T-cell (primary cell): ENCODE measurements at places on chromosomes 16 and 17.

GRCh38 chr16:21645261-21645721 is 7.1 kb downstream of the IGSF6 start:
- DNase-seq = peak; percentile 16

DNA sequence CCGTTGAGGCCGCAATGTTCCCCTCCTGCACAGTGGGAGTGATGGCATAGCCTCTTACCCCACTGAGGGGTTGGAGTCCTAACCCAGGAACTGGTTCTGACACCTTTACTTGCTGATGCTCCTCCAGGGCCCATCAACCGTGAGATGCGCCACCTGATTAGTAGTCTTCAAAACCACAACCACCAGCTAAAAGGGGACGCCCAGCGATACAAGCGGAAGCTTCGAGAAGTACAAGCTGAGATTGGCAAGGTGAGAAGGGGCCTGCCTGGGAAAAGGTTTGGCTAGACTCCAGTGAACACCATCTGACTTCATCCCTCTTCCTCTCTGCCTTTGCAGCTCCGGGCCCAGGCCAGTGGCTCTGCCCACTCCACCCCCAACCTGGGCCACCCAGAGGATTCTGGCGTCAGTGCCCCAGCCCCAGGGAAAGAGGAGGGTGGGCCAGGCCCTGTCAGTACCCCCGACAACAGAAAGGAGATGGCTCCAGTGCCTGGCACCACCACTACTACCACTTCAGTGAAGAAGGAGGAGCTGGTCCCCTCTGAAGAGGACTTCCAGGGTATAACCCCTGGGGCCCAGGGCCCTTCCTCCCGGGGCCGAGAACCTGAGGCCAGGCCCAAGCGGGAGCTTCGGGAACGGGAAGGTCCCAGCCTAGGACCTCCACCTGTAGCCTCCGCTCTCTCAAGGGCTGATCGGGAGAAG is 5.8 kb downstream of the RNF40 start:
- DNase-seq = no peak

DNA sequence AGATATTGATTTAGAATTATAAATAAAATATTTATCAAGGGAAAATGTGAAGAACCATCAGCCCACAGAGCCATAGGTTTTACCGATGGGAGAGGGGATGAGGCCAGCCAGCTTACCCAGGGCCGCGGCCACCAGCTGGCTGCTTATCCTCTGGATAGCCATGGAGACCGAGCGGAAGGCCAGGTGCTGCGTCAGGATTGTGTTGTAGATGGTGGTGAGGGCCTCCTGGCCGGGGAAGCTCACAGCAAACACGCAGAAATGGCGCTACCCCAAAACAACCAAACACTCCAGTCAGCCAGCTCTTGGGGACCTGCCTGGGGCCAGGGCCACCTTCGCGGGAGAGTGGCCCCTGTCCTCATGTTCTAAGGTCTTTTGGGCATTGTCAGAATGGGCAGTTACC is 97.8 kb downstream of the DNAH17 start:
- DNase-seq = no peak

DNA sequence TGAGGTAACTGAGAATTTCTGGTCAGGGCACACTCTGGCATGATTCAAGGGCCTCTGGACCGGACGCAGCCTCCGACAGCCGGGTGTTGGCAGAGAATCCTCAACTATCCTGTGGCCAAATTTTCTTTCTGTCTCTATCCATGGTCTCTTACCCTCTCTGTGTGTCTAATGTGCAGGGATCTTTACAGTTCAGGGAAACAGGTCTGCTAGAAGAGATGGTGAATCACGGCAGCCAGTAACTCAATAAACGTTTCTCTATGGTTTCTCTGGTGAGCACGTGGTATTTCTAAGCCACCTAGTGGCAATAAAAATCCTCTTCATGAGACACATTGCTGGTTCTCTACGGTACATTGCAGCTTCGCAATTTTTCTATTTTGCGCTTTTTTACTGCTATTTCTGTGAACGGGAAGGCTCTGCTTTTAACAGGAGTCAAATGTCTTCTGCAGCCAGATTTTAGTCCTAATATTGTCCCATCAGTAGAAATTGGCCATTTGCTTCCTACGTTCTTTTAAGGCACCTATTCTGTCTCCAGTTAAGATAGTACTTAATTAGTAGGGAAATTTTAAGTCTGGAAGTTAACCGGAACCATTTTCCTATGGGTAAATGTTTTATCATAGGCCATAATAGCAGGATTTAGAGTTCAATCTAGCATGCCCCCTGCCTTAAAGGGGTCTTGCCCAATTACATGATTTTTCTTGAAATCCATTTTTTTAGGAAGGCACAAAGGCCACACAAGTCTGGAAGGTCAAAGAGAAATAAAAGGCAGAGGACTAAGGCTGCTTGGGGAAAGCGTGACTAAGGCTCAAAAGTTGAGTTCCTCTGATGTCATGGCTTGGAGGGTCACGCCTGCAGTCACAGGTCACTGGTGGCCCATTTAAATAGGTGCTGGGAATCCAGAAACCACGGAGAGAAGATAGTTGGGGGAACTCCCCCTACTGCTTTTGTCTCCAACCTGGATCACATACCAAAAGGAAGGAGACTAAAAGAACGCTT is 31.5 kb downstream of the QPRT start:
- DNase-seq = no peak

DNA sequence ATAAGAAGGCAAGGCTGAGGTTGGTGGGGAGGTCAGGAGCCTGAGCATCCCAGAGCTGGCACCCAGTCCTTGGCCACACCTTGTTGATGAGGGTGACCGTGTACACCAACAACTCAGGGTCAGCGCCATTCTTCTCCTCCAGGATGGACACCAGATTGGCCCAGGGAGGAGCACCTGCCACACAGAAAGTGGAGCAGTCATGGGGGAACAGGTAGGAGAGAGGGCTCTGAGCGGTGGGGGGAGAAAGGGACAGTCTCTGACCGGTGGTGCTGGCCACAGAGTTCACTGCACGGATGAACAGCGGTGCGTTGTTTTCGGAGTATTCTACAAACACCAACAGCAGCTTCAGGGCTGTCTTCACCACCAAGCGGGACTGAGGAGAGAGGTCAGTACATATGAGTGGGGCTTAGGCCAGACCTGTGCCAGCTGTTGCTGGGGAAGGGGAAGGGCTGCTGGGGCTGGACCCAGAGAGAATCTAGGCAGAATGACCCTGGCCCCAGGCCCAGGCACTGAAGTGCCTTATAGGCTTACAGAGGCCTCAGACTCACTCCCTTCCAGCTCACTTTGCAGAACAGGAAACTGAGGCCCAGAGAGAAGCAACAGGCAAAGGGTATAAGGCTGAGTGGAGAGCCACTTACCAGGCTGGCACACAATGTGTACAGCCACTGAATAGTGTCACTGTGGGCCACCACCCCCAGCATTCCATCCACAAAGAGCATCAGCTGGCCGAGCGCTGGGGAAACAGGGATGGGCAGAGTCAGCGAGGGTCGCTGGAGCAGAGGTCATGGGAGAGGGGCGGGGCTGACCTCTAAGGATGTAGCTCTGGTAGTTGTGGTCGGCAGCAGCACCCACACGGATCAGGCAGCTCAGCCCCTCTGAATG is 9.6 kb downstream of the FHOD1 start:
- DNase-seq = no peak

GRCh38 chr17:12622726-12623125 is 43.0 kb upstream of the MYOCD start:
- DNase-seq = no peak

- no peak for DNase-seq
Measured at GRCh38 chr17:40106760-40107521, 6.6 kb upstream of the NR1D1 start.

DNA sequence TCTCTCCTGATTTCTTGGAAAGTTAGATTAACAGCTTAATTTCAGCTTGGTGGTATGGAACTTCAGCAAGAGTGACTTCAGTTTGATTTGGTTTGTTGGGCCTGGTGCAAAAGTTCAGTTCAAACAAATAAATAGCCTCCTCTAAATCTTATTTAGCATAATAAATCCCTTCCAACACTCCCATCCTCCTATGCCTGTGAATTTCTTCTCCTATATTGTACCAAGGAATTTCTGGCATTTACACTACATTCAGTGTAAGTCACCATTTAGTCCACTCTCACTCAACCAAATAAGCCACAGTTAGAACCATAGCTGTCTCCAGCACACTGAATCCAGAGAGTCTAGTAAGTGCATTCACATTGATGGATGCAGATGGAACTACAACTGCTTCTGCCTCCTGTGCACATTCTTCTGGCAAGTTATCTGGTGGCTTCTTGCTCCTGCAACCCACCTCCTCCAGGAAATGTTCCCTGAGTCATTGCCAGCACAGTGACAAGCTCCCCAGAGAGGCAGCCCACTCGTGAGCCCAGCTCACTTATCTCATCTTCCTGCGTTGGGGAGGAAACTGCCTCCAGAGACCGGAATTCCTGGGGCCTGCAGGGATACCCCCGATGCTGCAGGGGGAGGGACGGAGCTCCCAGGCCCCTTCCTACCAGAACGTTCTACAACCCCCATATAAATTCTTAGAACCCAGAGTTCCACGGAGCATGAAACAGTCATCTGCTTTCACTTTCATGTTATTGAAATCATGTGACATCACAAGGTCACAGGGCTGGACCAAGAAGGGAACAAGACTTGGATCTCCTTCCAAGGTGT is 318.3 kb downstream of the PHKB start:
- DNase-seq = no peak

- no peak for DNase-seq
Measured at GRCh38 chr17:33120103-33120502, 128.5 kb downstream of the SPACA3 start.

- DNase-seq = no peak
Measured at GRCh38 chr17:57154921-57155320, 69.9 kb downstream of the AKAP1 start.

DNA sequence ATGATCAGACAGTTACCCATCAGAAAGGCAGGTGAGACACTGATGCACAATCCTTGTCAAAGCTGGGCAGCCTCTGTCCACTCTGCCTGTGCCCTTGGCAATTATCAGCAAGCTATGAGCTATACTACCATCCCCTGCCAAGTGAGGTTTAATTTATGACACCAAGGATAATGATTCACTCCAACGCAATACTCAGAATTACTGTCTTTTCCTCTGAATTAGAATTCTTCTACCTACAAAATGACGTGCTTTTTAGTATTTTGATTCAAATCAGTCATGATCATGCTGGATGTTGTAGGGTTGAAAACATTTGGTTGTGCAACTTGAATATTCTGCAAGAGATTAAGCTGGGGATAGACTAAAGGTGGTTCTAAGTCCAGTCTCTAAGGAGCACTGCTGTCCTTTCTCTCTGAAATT is 116.8 kb upstream of the SOX9 start:
- DNase-seq = no peak

- DNase-seq = no peak
Measured at GRCh38 chr17:64369007-64369893, 21.4 kb downstream of the PECAM1 start.

- DNase-seq = no peak
Measured at GRCh38 chr17:78124081-78124835, 4.3 kb downstream of the TMC6 start.
